ENCODE measurements at places on chromosomes 12 and 14.

- no peak for DNase-seq
Observed at GRCh38 chr14:98752660-98753059, 519.3 kb downstream of the BCL11B start.

- no peak for DNase-seq
Observed at GRCh38 chr14:55180434-55180833, 11.0 kb downstream of the DLGAP5 start.

- peak; percentile 68 for DNase-seq
Observed at GRCh38 chr12:121296618-121297434, at the start of gene CAMKK2. Gene CAMKK2 (minus strand): TSS chr12:121296709. CDS start chr12:121274526, 22,183 bp downstream.

- DNase-seq = no peak
Observed at GRCh38 chr14:77231721-77232120, 39.3 kb downstream of the NGB start.

GRCh38 chr12:15689751-15690191 is 99.4 kb downstream of the EPS8 start:
- DNase-seq = no peak

DNA sequence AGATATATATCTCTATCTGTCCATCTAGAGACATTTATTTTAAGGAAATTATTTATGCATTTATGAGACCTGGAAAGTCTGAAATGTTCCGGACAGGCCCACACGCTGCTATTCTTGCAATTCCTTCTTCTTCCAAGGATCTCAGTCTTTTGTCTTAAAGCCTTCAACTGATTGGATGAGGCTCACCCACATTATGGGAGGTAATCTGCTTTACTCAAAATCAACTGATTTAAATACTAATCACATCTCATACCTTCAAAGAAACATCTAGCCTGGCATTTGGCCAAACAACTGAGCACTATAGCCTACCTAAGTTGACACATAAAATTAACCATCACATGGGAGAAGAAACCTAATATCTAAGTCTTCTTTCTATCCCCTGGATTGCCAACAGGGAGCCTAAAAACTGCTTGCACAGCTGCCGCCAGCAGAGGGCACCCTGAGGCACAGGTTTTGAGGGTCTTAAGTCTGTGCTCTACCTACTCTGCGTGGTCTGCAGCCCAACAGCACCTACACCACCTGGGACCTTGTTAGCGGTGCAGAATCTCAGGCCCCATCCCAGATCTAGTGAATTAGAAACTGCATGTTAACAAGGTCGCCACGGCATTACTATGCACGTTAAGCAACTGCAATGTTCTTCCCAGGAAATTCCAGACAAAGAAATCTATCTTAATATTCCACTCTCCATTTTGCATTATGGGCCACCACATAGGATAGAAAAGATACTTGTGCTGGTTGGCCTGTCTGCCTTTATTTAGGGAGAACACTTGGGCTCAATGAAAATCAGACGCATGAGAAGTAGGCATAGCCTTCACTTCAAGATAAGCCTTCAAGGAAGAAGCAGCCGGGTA is 249.7 kb downstream of the FOXG1 start:
- DNase-seq = no peak

DNA sequence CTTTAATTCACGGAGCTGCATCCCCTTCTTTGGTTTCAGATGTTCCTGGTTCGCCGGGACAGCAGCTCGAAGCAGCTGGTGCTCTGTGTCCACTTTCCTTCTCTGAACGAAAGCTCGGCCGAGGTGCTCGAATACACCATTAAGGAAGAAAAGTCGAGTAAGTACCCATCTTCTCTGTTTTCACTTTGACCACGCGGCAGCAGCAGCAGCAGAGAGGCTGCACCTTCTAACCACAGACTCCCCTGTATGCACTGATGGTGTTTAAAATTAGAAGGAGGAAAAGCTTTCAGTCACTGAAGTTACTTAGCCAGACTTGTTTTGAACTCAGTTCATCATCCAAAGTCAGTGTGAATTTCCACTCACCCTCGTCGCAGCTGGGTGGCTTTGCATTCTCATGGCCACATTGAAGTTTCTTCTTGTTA is 63.8 kb downstream of the RIN3 start:
- DNase-seq = no peak

GRCh38 chr12:105013892-105014291 is 27.8 kb downstream of the NOPCHAP1 start:
- DNase-seq = no peak

GRCh38 chr14:51485733-51486132 is 166.0 kb upstream of the FRMD6 start:
- DNase-seq = no peak

- DNase-seq = no peak
Observed at GRCh38 chr12:75982169-75982564, 49.4 kb downstream of the PHLDA1 start.

DNA sequence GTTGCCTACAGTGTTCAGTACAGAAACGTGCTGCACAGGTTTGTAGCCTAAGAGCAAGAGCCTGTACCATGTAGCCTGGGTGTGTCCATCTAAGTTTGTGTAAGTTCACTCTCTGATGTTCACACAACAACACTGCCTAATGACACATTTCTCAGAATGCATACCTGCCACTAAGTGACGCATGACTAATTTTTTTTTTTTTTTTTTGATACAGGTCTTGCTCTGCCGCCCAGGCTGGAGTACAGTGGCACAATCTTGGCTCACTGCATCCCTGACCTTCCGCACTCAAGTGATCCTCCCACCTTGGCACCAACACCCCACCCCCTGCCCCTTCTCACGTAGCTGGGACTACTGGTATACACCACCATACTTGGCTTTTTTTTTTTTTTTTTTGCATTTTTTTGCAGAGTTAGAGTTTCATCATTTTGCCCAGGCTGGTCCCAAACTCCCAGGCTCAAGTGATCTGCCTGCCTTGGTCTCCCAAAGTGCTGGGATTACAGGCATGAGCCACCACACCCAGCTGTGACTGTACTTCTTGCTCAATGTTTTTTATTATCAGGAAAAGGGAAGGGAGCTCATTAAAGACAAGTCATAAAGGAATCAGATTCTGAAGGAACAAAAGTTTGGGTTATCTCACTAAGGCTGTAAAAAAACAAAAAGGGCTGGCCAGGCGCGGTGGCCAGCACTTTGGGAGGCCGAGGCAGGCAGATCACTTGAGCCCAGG is 10.0 kb upstream of the CDC42BPB start:
- no peak for DNase-seq
